ENCODE measurements at places on chromosomes 12 and 14.

DNA sequence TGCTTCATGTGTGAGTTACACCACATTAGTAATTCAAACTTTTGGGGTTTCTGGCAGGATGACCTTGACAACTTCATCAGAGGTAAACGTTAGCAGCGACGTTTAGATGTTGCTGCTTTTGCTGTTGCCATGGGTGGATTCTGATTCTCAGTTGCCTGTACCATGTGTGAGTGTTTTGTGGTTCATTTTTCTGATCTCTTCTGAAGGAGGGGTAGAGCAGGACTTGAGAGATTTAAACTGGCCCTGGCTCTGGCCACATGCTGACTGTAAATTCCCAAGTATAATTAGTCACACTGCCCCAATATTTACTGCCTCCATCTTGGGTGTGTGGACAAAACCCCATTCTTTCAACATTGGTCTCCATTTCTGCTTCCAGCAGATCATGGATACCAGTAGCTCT is 110.4 kb downstream of the ETV6 start:
- no peak for DNase-seq

DNA sequence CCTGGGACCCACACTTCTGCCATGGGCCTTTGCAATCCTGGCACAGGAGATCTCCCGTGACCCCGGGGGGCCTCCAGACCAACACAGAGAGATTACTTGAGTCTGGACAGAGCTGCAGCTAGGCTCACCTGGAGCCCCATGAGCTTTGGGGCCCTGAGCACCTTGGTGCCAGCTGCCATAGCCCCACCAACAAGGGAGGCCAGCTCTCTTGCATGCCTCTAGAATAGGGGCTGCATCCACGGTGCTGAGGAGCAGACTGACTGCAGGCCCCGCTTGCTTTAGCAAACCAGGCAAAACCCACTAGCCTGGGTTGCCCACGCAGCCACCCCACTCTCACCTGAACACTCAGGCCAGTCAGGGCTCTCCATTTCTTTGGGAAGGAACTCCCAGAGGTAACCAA is 3.7 kb upstream of the OR4N2 start:
- no peak for DNase-seq

- no peak for DNase-seq
Measured at GRCh38 chr12:60539592-60539991, 943.8 kb downstream of the SLC16A7 start.

GRCh38 chr14:90900476-90901083 is 84.3 kb upstream of the TTC7B start:
- peak; percentile 30 for DNase-seq

- peak; percentile 76 for DNase-seq
Measured at GRCh38 chr12:40622246-40622838, 69.9 kb upstream of the CNTN1 start.

- peak; percentile 85 for DNase-seq
Measured at GRCh38 chr12:3061059-3061458, 16.1 kb upstream of the TSPAN9 start.

GRCh38 chr12:26028953-26029735 is 70.7 kb downstream of the RASSF8 start:
- peak; percentile 62 for DNase-seq

GRCh38 chr12:1350934-1351240 is 243.5 kb downstream of the FBXL14 start:
- DNase-seq, result no peak

DNA sequence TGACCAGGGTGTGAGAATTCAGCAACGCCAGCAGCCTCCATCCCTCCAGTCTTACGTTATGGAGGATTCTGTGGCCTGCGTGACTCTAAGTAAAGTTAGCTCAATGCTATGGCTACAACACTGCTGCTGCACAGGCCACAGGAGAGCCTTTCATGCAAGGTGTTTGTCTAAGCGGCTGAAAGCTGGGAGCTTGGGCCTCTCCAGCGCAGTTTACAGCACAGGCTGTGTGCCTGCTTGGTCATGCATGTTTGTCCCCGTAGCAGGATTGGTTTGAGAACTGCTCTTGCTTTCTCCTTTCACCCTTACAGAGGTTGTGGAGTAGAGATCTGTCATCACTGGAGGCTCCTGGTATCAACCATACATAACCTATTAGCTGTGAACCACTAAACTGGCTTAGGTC is 113.1 kb upstream of the TMCC3 start:
- DNase-seq, result no peak

GRCh38 chr12:70823182-70823976 is 97.2 kb downstream of the PTPRR start:
- peak; percentile 64 for DNase-seq

- DNase-seq, result no peak
Measured at GRCh38 chr12:48997719-48998496, 1.3 kb downstream of the DDN start.

GRCh38 chr14:71651228-71651627 is 281.0 kb upstream of the RGS6 start:
- peak; percentile 35 for DNase-seq

DNA sequence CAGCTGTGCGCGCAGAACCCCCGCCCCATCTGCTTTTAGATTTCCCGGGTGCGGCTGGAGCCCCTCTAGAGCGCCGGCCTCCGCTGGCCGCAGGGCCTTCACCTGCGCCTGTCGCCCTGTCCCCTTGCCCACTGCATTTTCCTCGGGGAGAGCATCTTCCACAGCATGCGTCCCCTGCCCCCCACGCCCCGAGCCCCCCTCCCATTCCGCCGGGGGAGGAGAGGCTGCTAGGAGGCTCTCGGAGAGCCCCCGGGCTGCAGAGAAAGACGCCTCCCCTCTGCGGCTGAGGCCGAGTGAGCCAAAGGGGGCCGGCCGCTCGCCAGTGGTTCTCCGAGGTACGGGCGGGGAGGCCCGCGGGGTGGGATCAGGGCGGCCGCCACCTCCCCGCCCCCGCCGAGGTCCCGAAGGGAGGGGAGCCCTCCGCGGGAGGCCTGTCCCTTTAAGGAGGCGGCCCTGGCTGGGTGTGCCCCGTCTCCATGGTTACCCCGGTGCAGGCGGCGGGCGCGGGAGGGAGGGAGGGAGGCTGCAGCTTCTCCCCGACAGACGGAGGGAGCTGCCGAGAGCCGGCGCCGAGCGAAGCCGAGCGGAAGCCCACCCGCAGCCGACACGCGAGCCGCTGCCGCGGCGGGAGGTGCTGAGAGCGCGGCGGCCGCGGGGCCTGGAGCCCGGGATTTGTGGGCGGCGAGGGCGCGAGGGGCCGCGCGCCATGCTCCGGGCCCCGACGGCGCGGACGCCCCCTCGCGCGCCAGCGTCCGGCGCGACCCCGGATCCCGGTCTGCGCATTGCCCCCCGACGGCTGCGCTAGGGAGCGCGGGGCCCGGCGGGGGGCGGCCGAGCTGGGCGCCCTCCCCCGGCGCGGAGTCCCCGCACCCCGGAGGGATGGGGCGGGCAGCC is at the start of gene KCNH3:
Gene KCNH3, plus strand, starts transcription at position 521 of the 894 bp plus-strand sequence. CDS start 387 bp downstream, outside the sequence.
- peak; percentile 73 for DNase-seq

- no peak for DNase-seq
Measured at GRCh38 chr12:109677279-109677691, 36.3 kb upstream of the FAM222A start.

GRCh38 chr12:70744178-70744577 is 106.9 kb upstream of the PTPRB start:
- no peak for DNase-seq

DNA sequence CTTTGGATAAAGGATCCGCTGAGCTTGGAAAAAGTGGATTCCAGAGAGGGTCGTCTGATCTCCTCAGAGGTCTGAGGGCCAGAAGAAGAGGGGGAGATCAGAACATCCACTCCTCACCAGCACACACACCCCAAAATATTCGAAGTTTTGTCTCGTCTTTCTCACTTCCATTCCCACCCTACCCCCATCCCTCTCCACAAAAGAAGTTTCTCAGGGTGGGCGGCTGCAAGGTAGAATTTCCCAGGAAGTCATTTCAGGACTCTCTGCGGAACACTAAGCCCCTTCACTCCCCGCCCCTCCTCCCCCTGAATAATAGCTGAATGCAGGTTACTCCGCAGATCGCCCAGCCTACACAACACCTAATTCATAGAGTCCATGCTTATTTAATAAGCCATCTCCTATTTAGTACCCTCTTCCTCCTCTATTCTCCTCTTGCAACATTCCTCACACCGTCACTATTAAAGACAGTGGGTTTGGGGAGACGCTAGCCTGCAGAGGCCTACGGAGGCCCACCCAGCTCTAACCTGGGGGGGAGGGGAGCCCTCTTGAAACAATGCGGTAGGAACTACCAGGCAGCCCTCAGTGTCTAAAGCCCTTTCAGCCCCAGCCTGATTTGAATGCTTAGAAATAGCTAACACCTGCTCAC is 649 bp upstream of the SALL2 start:
- DNase-seq, result peak; percentile 58

GRCh38 chr14:51897791-51898355 is 37.5 kb downstream of the GNG2 start:
- DNase-seq, result no peak

DNA sequence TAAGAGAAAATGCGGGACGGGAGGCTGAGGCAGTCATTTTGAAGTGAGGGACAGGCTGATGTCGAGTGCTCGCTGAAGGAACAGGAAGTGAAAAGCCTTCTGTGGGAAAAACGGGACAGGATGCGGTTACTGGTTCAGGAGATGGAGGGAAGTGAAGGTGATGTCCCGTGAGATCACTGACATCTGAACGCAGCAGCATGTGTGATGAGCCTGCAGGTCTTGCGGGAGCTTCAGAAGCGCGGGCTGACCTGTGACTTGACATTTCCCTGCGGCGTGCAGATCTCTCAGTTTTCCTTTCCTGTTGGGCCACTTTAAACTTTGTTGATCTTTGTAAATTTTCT is 77.8 kb downstream of the DDX51 start:
- DNase-seq, result no peak

GRCh38 chr12:62860501-62861411 is 74.2 kb downstream of the PPM1H start:
- peak; percentile 62 for DNase-seq

GRCh38 chr12:57772429-57773322 is at the start of gene EEF1AKMT3:
TSS of gene EEF1AKMT3 (plus strand) at chr12:57772614. CDS start at chr12:57772725, 111 bp downstream.
- DNase-seq, result no peak

- DNase-seq, result no peak
Measured at GRCh38 chr12:116150452-116150851, 127.0 kb downstream of the MED13L start.

DNA sequence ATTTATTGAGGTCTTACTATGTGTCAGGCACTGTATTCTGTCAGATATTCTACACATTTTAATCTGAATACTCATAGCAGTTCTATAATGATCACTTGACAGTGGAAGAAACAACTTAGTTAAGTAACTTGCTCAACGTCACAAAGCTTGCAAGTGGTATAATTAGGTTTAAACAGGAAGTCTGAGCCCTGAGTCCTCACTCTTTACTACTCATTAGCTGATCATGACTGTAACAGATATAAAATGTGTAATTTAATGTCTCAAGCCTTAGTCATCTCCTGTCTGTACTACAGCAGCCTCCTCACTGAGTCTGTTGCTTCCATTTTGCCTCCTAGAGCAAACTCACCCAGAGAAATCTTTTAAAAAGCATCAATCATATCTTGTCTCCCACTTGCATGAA is 38.9 kb downstream of the PPP4R4 start:
- DNase-seq, result no peak

- DNase-seq, result peak; percentile 95
Measured at GRCh38 chr14:74922752-74923401, at the start of gene RPS6KL1. TSS of gene RPS6KL1 (minus strand) at chr14:74923260. CDS start at chr14:74921541, 1,719 bp downstream.

GRCh38 chr12:81143057-81143456 is 65.2 kb downstream of the ACSS3 start:
- DNase-seq, result no peak

DNA sequence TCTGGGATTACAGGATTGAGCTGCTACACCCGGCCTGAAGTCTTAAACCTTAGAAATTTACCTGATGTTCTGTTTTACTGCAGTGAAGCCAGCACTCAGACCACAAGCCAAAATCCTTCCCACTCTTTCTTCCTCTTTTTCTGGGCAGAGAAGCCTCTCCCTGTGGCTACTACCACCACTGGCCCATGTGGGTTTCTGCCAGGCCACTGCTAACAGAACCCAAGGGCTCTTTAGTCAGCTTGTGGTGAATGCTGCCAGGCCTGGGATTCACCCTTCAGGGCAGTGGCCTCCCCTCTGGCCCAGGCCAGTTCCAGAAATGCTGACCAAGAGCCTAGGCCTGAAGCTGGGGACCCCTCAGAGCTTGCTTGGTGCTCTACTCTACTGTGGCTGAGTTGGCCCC is 35.3 kb downstream of the GAS2L3 start:
- DNase-seq, result no peak

GRCh38 chr12:131147894-131148293 is 194.2 kb downstream of the ADGRD1 start:
- DNase-seq, result no peak

DNA sequence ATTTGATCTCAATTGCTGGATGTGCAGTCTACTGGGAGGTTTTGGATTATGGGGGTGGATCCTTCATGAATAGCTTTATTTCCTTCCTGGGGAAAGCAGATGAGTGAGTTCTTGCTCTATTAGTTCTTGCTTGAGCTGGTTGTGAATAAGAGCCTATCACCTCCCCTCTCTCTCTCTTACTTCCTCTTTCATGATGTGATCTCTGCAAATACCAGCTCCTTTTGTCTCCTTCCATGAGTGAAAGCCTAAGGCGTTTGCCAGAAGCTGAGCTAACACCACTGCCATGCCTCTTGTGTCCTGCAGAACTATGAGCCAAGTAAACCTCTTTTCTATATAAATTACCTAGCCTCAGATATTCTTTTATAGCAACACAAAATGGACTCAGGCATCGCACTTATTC is 302.7 kb downstream of the CCER1 start:
- no peak for DNase-seq

DNA sequence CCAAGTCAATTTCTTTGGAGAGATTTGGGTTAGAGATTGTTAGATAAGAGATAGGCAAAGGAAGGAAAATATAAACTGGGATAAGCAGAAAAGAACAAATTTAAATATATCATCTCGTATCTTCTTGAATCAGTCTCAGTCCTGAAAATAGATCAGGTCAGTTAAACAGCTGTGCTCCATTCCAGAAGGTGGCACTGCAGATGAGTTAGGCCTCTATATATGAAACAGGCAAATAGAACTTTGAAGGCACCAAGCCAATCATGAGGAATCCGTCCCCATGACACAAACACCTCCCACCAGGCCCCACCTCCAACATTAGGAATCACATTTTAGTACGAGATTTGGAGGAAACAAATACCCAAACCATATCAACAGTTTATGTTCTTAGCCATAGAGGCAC is 605.5 kb upstream of the USP15 start:
- peak; percentile 2 for DNase-seq

DNA sequence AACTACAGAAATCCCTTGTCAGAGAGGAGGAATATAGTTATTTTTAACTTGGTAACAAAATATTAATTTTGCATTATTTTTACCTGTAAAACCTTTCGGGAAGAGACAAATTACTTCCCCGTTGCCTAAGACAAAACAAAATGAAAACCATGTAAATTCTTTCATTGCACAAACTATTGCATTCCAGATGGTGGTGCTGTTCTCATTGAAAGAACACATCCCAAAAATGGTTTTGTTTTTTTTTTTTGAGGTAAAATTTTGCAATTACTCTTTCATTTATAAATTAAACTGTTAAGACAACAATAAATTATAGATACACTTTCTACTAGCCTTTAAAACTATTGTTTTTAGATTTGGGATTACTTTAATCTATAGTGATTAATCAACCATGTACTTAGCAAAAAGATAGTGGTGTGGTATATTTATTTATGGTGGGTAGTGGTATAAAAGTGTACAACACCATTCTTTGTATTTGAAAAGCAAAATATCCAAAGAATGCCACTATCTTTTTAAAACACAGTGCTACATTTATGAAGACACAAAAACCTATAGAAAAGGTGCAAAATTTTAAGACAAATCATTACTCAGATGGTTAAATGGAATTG is 115.5 kb downstream of the SLC38A1 start:
- peak; percentile 15 for DNase-seq

Measured in cerebellar cortex (tissue), 1 donor.